ENCODE measurements at places on chromosomes 6 and 20.
A peak's percentile ranks its signal among the peaks of the same experiment; 100 is the strongest.

DNA sequence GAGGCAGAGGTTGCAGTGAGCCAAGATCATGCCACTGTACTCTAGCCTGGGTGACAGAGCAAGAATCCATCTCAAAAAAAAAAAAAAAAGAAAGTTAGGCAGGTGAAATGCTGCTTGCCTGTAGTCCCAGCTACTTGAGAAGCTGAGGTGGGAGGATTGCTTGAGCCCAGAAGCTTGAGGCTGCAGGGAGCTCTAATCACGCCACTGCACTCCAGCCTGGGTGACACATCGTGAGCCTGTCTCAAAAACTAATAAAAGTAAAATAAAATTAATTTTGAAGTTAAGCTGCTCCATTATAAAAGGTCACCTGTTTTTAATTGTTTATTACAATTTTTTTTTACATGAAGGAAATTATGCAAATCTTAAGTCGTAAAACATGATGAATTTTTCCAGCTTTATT lies 23.2 kb upstream of the SAMHD1 start:
- no peak for DNase-seq

- DNase-seq, result no peak
Observed at GRCh38 chr6:38400764-38401163, 239.0 kb downstream of the BTBD9 start.

- peak; percentile 85 for DNase-seq
Observed at GRCh38 chr6:710601-711571, 17.9 kb upstream of the EXOC2 start.

DNA sequence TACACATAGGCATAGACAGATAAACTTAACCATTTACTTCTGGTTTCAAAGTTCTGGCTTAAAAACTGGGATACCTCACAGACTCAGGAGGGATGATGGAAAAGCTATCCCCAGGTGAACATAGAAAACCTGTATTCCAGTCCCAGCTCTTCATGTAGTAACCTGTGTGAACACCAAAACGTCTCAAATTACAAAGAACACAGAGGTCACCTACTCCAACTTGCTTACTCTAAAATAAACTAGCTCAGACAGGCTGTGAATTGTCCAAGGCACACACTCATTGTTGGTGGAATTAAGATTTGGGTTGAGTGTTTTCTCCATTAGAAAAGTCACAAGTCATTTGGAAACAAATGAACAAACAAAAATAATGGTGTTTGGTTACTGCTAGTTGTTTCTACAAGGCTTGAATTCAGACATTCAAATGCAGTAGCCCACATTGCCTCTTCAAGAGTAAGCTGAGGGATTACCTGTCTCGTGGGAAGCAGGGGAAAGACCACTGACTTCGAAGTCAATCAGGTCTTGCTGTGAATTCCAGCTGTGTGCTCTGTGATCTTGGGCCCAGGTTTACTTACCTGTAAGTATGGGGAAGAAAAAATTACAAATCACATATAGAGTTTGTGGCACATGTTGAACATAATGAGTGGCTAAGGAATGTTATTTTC lies 48.2 kb upstream of the LRRC1 start:
- DNase-seq, result no peak

GRCh38 chr6:82066991-82067411 lies 180.5 kb downstream of the IBTK start:
- peak; percentile 89 for DNase-seq

DNA sequence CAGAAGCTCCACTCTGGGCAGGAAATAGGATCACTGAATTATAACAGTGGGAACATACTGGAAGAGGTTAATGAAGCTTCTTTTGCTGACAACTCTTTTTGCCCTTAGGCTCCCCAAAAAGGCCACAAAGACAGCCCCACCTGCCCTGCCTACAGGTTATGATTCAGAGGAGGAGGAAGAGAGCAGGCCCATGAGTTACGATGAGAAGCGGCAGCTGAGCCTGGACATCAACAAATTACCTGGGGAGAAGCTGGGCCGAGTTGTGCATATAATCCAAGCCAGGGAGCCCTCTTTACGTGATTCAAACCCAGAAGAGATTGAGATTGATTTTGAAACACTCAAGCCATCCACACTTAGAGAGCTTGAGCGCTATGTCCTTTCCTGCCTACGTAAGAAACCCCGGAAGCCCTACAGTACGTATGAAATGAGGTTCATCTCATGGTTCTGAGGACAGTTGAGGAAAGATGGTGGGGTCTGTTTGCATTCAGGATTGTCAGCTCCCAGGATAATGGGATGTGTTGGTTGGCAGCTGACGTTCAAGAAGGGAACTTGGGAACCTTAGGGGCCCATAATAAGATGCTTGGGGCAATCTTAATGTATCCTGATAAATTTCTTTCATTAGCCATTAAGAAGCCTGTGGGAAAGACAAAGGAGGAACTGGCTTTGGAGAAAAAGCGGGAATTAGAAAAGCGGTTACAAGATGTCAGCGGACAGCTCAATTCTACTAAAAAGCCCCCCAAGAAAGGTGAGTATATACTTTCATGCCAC lies 11.5 kb downstream of the BRD2 start:
- DNase-seq, result no peak

GRCh38 chr20:38267296-38267695 lies 6.8 kb upstream of the KIAA1755 start:
- no peak for DNase-seq

GRCh38 chr6:11848852-11849731 lies 70.5 kb upstream of the ADTRP start:
- no peak for DNase-seq

- DNase-seq, result no peak
Observed at GRCh38 chr6:147949981-147950622, 392.5 kb upstream of the SASH1 start.

- DNase-seq, result no peak
Observed at GRCh38 chr20:32523613-32524213, 61.4 kb downstream of the NOL4L start.

- DNase-seq, result no peak
Observed at GRCh38 chr6:137315081-137315480, 95.9 kb upstream of the IFNGR1 start.

DNA sequence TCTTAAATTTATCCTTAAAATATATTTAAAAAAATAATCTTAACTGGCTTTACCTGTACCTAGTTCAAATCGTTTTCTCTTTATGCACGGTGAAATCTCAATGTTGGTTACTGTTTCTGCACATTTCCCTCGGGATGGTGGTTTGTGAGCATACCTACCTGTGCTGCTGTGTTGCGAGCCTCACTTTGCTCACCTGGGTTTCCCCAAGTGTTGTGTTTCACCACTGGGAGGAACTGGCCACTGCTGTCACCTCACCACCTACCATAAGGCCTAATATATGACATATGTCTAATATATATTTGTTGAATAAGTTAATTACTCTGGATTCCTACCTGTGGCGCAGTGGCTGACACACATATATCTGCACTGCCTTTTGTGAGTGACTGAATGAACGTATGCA lies 493.5 kb upstream of the FLRT3 start:
- no peak for DNase-seq

- no peak for DNase-seq
Observed at GRCh38 chr6:113732384-113732966, 124.7 kb upstream of the MARCKS start.

Measured in MM.1S (cell line).